ENCODE measurements at places on chromosomes 11 and 22.
A peak's percentile ranks its signal among the peaks of the same experiment; 100 is the strongest.

DNA sequence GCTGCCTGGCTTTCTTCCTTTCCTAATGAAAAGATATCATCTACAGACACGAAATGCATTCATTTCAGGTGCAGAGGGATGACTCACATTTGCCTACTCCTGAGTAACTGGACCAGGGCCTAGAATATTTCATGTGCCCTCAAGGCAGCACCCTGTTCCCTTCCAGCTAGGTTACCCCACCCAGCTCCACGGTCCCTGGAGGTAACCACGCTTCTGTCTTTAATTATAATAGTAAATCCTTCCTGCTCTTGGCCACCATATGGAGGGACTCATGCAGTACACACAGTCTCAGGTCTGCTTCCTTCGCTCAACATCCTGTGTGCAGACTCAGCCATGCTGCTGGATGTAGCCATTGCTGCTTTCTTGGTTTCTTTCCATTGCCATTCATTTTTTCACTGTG lies 22.3 kb downstream of the DHCR7 start:
- peak; percentile 29 for DNase-seq

DNA sequence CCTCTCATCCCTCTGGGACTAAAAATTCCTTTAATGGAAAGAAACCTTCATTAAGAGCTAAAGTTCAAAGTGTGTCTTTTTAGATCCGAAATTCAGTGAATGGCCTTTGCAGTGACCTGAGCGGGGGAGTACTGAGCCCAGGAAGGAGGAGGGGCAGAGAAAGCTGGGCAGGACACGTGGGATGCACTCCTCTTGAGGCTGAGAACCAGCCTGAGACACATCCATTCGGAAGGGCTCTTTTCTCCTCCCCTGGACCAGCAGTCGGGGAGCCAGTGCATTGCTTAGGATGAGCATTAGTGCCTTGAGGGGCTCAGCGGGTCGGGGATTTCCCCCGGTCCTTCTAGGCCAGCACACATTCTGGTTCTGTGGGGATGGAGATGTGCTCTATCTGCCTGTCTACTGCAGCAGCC lies 258.9 kb upstream of the B3GAT1 start:
- DNase-seq = no peak

- DNase-seq = no peak
Observed at GRCh38 chr11:114185436-114185835, 110.8 kb upstream of the NNMT start.

- no peak for DNase-seq
Observed at GRCh38 chr11:22890227-22890626, 30.0 kb upstream of the CCDC179 start.

DNA sequence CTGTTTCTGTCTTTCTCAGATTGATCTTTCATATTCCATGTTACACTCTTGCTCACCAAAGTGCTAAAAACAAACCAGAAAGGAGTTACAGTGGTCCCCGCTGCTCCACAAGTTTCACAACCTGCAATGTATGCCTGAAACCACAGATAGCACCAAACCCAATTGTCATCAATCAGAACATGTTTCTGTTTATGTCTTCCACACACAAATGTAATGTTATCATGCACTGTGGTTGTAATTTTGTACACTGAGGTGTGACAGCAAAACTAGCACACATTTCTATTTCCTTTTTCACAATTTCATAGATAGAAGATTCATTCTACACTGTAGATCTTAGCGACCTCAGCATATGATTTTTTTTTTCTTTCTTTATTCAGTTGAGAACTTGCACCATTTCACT lies 1045.9 kb upstream of the RAG2 start:
- DNase-seq = no peak

- DNase-seq = no peak
Observed at GRCh38 chr11:72174302-72175070, 17.5 kb upstream of the FOLR1 start.

DNA sequence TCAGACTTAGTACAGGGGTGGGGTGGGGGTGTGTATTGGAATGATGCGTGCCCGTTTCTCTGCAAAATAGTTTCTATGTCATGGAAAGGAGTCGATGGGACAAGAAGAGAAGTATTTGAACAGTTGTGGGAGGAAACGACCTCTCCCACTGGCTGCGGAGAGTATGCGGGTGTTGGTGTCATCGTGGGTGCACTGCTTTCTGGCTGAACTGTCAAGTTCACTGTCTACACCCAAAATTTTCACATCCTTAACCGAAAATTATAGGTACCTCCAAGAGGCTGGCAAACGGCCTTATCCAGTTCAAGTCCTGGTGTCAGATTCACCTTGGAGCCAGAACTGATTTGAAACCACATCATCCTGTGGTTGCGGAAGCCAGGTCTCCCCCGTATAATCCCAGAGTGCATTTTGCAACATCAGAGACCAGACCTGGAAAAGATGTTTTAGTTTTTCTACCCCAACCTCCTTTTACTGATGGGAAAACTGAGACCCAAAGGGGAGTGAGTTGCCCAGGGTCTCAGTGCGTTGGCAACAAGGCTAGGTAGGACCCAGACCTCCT lies 497 bp upstream of the SSRP1 start:
- no peak for DNase-seq

- DNase-seq = no peak
Observed at GRCh38 chr22:20117633-20118299, 740 bp upstream of the TRMT2A start.

DNA sequence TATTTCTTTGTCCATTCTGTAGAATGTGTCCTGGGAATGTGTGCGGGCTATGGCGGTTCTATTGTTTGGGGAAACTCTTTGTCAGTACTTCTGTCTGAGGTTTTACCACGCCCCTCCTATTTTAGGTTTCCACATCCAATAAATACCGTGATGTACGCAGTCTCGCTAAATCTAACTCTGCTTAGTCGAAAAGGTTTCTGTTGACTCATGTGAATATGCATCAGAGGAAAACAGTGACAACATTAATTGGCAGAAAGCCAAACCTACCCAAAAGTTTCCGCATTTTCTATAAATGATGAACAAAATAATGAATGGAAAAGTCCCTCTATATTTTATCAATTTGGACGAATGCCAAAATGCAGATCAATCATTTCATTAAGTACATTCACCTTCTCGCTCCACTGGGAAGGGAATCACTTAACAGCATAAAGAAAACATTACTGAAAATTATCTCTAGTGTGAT lies 143.4 kb downstream of the MAML2 start:
- DNase-seq = peak; percentile 0

DNA sequence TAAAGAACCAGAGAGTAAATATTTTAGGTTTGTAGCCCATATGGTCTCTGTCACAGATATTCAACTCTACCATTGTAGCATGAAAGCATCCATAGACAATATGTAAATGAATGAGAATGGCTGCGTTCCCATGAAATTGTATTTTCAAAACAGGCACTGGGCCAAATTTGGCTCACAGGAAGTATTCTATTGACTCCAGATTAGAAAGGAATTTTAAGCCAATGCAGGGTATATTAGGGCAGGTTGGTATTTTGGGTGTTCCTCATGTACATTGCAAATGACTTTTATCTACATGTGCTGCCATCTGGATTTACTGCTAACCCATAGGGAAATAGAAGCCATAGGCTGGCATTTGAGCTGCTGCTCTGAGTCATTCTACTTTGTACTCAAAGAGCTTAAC lies 35.1 kb upstream of the PDGFD start:
- DNase-seq = no peak

- no peak for DNase-seq
Observed at GRCh38 chr11:110830344-110830743, 118.1 kb upstream of the ARHGAP20 start.

DNA sequence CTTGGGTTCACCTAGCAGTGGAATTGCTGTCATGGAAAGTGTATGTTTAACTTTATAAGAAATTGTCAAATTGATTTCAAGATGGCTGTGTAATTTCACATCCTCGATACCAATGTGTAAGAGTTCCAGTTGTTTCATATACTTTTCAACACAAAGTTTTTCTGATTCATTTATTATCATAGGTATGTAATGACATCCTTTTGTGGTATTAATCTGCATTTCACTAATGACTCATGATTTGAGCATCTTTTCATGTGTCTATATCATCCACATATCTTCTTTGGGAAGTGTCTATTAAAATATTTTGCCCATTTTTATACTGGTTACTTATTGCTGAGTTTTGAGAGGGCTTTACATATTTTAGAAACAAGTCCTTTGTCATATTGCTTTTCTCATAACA lies 17.0 kb upstream of the GLYATL1B start:
- no peak for DNase-seq

DNA sequence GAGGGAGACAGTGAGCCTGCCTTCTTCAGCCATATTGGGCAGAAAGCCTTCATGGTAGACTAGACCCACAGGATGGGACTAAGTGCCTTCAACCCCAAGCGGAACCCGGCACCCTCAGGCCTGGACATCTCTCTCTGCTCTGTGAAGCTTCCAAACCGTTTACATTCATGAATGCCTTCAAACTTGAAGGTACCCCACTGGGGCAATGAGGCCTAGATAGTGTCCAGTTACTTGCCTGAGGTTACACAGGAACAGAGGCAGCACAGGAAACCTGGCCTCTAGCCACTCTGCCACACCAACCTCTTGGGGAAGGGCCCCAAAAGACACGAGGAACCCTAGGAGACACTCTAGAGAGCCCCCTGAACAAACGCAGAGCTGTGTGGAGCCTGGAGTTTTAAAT lies 14.5 kb upstream of the CYP2R1 start:
- no peak for DNase-seq

DNA sequence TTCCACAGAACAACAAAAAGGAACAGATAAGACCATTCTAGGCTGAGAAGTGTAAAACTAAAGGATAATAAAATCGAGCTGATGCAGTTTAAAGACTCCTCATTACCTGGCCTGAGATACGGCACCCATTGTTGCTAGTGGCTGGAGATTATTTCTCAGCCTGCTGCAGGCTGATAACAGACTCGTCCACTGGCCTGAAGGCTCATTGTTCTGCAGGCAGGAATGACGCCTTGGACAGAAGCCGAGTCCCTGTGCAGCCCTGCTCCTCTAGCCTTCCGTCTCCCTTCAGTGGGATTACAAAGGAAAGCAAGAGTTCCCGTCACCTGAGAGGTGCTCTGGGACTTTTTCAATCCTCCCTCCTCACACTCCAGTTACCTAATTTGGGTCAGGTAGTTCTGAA lies 1065.3 kb downstream of the OPCML start:
- DNase-seq = no peak

DNA sequence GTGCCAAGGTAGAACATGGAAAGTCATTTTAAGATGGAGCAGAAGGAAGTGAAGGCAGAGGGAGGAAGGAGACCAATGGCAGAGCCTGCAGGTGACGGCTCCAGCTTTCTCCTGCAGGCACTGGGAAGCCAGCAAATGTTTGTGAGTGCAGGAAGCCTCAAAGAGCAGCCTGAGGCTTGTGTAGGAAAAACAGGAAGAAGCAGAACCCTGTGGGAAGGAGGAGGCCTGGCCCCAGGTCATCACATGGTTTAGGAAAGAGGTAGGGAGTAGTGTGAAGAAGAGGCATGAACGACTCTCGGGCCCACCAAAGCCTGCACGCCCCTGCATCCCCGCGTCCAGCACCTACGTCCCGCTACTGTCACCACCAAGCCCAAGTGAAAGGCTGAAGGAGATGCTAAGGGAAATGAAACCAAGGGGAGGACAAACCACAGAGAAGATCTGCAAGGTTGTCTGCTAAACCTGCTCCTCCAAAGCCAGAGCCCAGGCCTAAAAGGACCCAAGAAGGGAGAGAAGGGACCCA lies 151.5 kb downstream of the CHST1 start:
- DNase-seq = no peak

DNA sequence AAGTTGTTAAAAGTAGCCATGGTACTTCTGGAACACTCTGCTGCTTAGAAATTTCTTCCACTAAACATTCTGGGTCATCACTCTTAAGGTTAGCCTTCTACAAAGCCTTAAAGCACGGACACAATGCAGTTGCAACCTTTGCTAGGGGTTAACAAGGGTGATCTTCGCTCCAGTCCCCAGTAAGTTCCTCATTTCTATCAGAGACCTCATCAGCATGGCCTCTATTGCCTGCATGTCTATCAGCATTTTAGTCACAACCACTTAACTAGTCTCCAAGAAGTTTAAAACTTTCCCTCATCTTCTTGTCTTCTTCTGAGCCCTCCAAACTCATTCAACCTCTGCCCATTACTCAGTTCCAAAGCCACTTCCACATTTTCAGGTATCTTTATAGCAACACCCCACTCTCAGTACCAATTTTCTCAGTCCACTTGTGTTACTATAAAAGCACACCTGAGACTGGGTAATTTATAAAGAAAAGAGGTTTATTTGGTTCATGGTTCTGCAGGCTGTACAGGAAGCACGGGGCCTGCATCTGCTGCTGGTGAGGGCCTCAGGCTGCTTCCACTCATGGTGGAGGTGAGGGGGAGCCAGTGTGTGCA lies 48.7 kb upstream of the TH start:
- no peak for DNase-seq

GRCh38 chr11:90803831-90804230 lies 581.0 kb upstream of the CHORDC1 start:
- no peak for DNase-seq

- no peak for DNase-seq
Observed at GRCh38 chr11:22491555-22492225, 133.9 kb downstream of the FANCF start.

DNA sequence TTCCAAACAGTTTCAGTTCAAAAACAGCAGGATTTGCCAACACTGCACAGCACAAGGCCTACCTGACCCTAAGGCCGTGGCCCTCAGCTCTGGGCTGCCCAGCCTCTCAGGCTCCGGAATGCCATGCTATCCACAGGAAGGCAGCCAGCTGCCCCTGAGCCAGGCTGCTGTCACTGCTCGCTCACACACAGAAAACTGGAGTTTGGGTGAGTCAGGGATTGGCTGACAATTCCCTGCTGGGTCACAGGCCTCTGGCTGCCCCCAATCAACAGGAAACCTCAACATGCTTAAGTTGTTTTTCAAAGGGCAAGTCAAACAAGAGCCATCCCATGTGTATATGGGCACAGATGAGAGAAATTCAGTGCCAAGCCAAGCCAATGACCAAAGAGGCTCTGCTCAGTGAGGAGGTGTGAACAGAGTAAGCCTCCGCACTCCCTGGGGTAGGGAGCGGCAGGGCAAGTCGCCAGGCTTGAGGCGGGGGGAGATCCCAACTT lies 50.2 kb downstream of the RPL27A start:
- DNase-seq = no peak

DNA sequence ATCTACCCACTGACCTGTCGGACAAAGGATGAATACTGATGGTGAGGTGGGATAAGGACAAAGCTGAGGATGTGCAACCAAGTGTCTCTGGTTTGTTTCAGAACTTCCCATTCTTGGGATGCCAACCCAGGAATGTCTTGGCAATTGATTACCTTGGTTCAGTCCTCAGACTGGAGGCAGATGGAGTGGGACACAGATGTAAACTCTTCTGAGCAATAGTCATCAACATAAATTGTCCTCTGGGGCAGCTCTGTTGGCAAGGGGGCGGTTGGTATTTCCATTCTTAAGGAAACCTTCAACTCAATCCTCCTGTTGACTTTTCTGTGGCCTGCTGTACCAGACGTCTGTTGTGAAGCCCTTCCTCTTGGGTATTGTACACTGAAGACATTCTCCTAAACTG lies 6.8 kb downstream of the ABTB2 start:
- no peak for DNase-seq

- DNase-seq = no peak
Observed at GRCh38 chr11:33897761-33898375, 6.0 kb upstream of the LMO2 start.

GRCh38 chr11:18956630-18957029 lies 17.4 kb upstream of the MRGPRX1 start:
- DNase-seq = no peak

GRCh38 chr11:31822927-31823643 lies 12.0 kb upstream of the PAX6 start:
- no peak for DNase-seq

Measured in NCI-H345 (cell line).